NCI-H69 (cell line): ENCODE measurements at places on chromosomes 5 and 9.

DNA sequence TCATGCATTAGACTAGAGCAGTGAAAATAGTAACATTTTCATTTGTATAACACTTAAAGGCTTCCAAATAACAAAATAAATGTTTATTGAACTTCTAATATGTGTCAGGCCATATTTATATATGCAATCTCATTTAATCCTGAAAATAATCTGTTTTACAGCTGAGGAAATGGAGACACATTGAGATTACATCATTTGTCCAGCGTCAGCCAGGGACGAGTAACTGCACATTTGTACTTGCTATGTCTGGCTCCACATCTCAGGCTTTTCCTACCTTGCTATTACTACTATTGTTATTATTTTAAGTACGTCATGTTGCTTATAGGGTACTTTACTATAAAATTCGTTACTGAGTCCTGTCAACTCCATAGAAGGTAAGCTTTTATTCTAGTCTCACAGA is 3.8 kb upstream of the C9 start:
- no peak for DNase-seq

DNA sequence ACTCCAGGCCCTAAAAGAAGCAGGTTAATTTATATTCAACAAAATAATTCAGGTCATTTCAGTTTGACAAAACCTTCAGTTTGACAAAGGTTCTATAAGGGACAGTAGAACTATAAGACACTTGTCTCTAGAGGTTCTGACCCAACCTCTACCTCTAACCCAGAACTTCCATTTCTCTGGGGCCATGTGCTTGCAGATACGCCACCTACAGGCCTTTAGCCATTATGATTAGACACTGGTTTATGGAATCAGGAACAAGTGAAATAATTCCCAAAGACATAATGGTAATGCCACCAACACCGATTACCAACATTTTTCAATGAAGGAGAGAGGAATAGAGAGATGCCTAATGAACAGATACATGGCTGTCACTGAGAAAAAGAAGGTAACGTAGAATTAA is 733.9 kb downstream of the PRELID2 start:
- peak; percentile 50 for DNase-seq

- no peak for DNase-seq
These were observed 5.0 kb downstream of the KCNIP1 start for GRCh38 chr5:170508660-170509347.

- DNase-seq = peak; percentile 28
These were observed 12.1 kb downstream of the GALNT10 start for GRCh38 chr5:154202379-154203260.

GRCh38 chr9:6844267-6844666 is 86.5 kb downstream of the KDM4C start:
- DNase-seq = no peak

GRCh38 chr9:33868440-33868973 is 51.5 kb downstream of the UBE2R2 start:
- no peak for DNase-seq

GRCh38 chr5:113000466-113000865 is 23.9 kb downstream of the DCP2 start:
- no peak for DNase-seq

GRCh38 chr9:459491-460444 is 245.1 kb downstream of the DOCK8 start:
- DNase-seq = no peak

- DNase-seq = no peak
These were observed 116.3 kb downstream of the DEPDC1B start for GRCh38 chr5:60583616-60584015.

- DNase-seq = no peak
These were observed 21.5 kb downstream of the OLFM1 start for GRCh38 chr9:135108831-135109510.

DNA sequence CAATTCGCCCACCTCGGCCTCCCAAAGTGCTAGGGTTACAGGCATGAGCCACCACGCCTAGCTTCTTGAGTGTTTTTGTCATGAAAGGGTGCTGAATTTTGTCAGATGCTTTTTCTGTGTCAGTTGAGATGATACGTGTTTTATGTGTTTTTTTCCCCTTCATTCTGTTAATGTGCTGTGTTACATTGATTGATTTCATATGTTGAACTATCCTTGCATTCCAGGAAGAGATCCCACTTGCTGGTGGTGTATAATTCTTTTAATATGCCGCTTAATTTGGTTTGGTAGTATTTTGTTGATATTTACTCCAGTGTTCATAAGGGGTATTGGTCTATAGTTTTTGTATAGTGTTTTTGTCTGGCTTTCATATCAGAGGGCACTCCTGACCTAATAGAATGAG is 13.6 kb downstream of the ZBTB43 start:
- no peak for DNase-seq

GRCh38 chr9:83198371-83198770 is 135.4 kb upstream of the RASEF start:
- peak; percentile 93 for DNase-seq

GRCh38 chr9:2465921-2466460 is 155.6 kb upstream of the VLDLR start:
- DNase-seq = peak; percentile 87

DNA sequence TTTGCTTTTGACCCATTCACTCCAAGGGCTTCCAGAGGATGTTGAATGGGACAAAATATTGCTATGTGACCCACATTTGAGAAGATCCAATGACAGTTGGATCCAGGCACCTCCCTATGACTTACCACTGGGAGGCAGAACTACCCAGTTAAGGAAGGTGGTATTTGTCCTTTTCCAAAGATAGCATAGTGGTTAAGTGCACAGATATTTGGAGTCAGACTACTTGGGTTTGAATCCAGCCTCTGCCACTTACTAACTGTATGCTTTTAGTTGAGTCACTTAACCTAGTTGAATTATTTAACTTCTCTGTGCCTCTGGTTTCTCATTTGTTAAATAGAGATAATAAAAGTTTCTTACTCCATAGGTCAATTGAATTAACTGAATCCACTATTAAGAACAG is 74.5 kb upstream of the PALM2AKAP2 start:
- peak; percentile 54 for DNase-seq

- peak; percentile 93 for DNase-seq
These were observed 10.8 kb downstream of the KCNV2 start for GRCh38 chr9:2727966-2728613.

GRCh38 chr9:91986248-91986647 is 36.2 kb upstream of the ROR2 start:
- DNase-seq = no peak
